ENCODE measurements at places on chromosomes 7 and 10.

DNA sequence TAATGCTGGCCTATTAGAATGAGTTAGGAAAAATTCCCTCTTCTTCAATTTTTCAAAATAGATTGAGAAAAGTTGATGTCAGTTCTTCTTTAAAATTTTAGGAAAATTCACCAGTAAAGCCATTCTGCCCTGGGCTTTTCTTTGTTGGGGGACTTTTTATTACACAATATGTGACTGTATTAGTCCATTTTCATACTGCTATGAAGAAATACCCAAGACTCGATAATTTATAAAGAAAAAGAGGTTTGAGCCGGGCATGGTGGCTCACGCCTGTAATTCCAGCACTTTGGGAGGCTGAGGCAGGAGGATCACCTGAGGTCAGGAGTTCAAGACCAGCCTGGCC, 12.7 kb downstream of the TAS2R40 start:
- no peak for DNase-seq

DNA sequence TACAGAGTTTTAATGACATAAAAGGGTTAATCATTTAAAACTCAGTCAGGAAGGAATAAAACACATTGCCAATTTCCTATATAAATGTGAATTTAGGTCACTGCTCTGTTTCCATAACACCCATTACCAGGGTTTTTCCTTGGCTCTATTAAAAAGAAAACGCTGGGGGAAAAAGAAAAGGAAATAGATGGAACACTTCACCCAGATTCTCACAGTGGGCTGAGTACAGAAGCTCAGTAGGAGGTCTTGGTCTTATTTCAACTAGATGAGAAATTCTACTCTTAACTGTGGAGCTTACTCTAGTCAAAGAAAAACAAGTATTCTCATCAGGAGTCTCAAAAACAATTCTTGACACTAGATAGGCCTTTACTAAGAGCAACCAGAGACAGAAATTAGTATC, 36.5 kb downstream of the GLUD1 start:
- DNase-seq: no peak

GRCh38 chr10:30436671-30437030, 2.7 kb downstream of the MAP3K8 start:
- no peak for DNase-seq

DNA sequence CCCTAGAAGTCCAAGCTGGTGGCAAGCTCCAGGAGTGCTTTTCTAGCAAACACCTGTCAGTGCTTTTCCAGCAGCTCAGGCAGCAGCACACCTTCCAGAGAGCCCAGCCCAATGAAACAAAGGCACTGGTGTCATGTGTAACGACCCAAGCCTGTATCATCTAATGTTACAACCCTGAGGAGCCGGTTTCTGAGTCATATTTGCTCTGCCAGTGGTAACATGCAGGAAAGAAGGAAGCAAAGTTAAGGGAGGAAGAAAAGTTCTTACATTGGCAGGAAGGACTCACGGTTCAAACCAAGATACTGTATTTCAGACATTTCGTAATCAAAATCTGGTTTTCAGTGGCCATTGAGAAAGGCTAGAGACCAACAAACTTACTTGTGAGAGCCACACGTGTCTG, at the start of gene ANKRD22:
Gene ANKRD22, minus strand, starts transcription at position 139 of the 400 bp plus-strand sequence. CDS start 237 bp downstream, outside the sequence.
- DNase-seq: no peak

- DNase-seq: no peak
Measured at GRCh38 chr7:15279640-15280039, 282.2 kb downstream of the AGMO start.

Measured in activated T-helper 1 cell treated with Interleukin-2 at 50 U/mL for 16 hours (primary cell).